AG10803 (cell line): ENCODE measurements at places on chromosomes 6 and 20.

DNA sequence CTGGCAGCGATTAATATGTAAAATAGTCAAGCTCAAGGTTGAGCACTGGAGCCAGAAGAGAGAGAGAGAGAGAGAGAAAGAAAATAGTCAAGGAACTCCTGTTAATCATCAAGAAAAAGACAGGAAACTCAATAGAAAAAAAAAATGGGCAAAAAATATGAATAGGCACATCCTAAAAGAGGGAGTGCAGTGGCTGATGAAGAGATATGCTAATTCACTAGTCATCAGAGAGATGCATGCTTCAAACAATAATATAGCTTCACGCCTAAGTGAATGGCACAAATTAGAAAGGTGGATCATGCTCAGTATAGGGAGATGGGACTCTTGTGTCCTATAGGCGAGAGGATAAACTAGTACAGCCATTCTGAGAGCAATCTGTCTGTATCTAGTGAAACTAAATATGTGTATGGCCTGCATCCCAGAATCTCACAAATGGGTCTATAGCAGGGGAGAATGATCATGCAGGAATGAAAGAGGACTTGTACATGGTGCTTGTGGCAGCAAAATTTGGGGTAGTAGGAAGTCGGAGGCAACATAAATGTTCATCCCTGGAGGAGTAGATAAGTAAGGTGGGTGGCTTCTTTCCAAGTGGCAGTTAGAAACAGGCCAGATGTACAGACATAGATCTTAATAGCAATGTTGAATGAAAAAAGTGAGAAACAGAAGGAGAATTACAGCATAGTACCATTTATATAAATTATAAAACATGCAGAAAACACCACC lies 176.8 kb downstream of the VEGFA start:
- no peak for DNase-seq

DNA sequence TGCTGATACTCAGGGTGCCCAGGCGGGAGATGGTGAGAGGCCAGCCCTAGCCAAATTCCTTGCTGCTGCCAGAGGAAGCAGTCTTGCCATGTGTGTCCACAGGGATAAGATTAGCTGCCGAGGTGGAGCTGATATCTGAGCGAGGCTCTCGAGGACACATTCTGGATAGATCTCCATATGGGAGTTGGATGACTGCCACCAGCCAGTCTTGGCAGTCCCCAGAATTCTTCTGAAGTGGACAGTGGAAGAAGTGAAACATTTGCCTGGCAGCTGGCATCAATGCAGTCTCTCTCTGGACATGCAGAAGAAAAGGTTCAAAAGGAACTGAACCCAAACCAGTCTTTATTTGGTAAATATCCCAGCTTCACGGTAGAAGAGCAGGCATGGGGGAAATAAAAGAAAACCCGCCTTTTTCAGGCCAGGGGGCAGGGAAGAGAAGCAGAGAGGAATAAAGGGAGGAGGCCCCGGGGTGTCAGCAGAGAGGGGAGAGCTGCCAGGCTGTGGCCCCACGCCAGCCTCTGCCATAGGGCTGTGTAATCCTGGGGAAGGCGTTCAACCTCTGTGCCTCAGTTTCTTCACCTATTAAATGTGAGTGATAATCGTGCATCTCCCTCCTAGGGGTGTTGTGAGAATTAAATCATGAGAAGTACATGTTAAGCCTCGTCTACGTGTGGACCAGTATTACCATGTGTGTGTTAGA lies 3.7 kb upstream of the FUCA2 start:
- peak; percentile 80 for DNase-seq

DNA sequence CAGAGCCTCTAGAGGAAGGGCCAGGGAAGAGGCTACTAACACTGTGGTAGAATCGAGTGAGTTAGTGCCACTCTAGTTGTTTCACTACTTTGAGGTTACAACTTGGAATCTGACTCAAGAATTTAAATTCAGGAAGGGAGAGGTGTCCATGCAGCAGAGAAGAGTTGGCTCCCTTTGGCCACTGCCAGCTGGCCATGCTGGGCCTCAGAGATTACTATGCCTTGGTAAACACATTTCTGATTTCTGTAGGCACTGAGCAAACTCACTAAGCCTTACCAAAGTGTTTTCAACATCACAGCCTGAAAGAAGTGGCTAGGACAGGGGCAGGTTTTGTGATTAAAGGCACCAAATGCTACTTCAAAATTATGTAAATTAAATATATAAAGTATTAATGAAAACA lies 61.9 kb downstream of the ZHX3 start:
- no peak for DNase-seq

DNA sequence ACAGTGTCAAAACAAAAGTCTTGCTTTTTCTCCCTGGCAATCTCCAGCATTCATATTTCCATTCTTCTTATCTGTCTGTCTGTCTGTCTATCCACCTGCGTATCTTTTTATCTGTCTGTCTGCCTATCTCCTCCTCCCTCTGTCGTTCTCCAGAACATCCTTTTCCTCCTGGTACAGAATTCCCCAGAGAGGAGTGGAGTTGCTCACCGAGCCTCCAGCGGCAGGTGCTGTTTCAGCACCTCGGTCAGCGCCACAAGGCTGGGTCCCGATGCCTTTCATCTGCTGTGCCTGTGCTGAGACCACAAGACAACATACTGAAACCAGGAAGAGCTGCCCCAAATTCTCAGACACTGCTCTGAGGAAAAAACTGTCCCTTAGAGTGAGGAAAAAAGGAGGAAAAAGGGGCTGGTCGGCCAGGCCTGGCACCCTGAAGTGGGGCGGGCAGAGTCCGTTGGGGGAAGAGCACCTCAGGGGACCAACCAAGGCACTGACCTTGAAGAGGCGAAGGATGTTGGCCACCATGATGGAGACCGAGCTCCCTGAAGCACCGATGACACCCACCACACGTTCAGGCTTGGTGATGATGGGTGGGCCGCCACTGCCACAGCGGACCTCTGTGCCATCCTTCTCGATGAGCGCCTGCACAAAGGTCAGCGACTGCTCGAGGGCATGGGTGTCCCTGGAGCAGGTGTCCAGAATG lies 13.3 kb downstream of the GRM4 start:
- peak; percentile 10 for DNase-seq

DNA sequence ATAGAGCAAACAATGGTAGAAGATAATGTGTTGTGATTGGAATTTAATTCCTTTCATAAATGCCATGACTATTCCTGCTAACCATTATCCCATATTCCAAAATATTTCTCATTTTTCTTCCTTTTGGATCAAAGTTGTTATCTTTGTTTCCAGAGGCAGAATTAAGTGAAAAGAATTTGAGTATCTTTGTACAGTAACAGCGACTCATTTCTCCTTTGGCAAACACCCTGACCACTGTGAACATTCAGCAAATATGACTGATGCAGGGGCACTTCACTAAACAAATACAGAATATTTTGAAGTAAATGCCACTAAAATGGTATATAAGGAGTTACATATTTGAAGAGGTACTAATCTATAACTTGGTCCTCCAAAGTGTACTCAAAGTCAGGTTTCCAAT lies 105.0 kb upstream of the LAMP5 start:
- peak; percentile 67 for DNase-seq

DNA sequence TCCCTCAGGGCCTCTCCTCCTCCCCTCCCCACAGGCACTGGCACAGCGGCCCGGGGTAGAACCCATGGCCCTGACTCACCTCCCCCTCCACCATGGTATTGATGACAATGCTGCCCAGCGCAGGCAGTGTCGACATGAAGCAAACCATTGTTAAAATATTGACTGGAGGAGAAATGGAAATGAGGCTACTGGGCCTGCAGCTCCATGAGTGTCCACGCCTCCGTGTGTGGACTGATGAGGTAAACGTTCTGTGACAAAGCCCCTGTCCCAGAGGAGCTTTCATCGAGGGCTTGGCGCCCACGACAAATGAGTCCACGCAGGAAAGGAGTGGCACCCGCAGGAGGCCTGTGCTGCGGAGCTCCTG lies 402.7 kb downstream of the TAF4 start:
- DNase-seq = no peak

DNA sequence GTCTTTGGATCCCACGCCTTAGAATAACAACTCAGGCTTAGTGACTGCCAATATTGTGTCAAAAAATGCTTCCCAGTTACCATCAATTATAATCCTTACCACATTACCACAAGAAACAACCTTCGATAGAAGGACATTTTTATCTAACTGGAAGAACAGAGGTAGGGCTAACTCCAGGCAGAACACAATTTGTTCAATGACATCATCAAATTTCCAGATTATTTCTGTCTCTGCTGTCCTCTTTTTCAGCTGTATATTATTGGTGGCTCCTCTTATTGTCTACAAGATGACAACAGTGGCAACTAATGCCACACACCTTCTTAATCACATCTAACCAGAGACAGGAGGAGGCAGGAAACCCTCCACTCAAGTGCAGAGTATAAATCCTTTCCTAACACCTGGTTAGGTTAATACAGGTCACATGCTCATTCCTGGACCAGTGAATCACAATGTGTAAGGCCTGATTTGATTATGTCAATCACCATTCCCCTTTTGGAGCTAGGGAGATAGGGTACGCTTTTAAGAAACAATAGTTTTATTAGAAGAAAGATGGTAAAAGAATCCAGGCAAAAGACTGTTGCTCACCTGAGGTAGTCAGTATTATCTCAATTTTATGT lies 18.0 kb downstream of the KHDC1L start:
- DNase-seq = no peak

- no peak for DNase-seq
These were observed 5.6 kb upstream of the RAMACL start for GRCh38 chr6:166591961-166592520.

DNA sequence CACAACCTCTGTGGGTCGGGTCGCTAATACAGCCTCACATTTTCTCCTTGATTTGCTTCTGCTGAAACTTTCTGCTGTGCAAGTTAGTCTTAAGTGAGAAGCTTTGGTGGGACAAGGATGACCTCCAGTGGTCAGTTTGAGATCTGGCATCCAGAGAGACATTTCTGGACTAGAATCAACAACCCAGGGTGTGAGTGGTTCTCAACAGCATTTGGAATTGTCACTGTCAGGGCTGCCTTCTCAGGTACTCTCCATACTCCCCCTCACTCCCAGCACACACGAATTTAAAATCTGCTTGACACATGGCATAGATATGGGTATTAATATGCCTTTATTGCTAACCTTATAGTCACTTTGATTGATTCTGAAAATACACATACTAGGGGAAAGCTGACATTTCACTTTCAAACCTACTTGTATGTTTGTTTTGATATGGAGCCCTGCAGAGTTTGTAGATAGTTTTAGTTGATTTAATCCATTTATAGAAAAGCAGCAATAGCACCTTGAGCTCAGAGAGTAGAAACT lies 13.2 kb downstream of the OTOR start:
- DNase-seq = peak; percentile 71

- DNase-seq = peak; percentile 15
These were observed 51.8 kb downstream of the ABRACL start for GRCh38 chr6:139080255-139080920.

DNA sequence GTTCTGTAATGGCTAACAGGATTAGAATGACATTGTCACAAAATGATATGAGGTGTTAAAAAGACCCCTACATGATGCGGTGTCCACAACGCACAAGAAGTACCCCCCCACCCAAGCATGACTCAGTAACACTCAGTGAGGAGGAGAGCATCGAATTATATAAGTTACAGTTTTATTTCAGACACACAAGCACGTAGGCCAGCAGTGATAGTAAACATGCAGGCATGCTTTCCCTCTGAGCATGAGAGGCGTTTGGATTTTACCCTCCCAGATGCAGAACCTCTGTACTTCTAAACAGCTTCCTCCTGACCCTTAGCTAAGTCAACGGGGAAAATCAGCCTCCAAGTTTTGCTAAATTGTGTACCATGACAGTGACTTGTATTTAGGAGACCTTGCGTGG lies 23.9 kb downstream of the GNAS start:
- no peak for DNase-seq

GRCh38 chr20:46243707-46244628 lies 64.3 kb downstream of the CDH22 start:
- peak; percentile 3 for DNase-seq

DNA sequence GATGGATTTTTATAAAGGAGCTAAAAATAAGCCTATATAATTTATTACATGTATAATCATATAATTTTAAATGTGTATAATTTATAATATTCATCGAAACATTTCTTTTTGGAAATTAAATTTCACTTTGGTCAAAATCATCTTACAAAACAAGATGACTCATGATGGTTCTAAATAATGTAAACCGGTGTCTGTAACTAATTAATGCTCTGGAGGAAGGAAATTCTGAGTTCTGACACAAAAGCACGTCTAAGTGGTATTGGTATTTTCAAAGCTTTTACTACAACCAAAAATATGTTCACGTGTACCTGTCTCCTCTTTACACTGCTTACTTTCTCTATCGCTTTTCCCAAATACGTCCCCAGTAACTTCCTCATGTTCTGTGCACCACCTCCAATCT lies 134.1 kb downstream of the MTHFD1L start:
- peak; percentile 54 for DNase-seq

DNA sequence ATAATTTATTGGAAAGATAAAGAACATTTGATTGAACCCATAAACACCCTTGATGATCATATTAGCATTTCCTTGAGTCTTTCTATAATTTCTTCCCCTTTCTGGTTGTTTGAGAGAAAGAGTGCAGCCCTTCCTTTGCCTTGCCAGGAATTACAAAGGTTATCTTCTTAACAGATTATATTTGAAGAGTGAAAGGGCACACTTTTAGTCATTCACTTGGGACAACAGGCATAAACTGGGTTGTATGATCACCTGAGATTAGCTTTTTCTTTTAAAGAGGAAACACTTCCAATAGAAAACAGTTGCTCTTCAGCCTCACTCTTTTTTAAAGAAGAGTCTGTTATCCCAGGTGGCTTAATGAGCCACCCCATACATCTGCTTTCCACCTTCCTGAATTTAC lies 295.2 kb downstream of the PHF3 start:
- no peak for DNase-seq

DNA sequence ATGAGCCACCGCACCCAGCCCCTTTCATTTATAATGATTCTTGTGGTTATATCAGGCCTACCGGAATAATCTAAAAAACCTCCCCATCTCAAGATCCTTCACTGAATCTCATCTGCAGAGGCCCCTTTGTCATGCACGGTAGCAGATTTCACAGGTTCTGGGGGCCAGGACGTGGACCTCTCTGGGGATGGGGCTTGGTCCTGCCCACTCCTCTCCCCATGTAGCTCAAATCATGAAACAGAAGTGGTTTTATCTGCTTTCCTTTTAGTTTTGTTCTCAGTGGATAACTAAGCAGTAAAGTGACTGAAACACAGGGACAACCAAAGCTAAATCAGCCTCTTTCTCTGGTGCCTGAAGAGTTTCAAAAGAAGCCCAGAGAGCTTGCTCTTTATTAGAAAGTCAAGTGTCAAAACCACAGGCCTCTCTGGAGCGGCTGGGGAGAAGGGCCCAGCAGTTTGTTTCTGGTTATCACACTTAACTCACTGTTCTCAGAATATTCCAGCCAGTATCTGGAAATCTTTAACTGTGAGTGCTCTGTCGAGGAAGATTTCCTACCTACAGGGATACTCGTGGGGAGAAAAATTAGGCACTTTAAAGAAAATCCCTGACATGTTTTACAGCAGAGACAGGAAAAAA lies 60.6 kb upstream of the FAM184A start:
- no peak for DNase-seq

DNA sequence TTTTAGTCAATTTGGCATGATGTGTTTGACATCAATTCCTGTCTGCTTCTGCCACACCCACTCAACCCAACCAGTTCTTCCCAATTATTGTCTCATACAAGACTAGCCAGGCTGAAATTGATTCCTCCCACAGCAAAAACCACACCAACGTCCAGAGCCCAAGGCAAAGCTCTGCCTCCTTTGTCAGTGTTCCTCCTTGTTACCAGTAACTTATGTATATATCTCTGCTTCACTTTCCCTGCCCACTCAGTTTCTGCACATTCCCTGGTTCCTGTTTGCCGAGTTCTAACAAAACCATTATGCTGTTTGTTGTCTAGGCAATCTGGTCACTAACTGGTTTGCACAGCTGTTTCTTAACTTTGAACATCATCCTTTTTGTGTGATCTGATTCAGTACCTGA lies 547.9 kb upstream of the PTCHD4 start:
- DNase-seq = no peak
